ENCODE measurements at places on chromosomes 7 and 10. TPM values are rescaled to one million over a fixed set of nuclear protein-coding genes. Genes with fewer than 3 reads are reported as not detected.

CALHM3 gene
- 0.18 TPM for total RNA-seq

GPR37 gene
- total RNA-seq = 1.5 TPM

CDC14C gene
- not detected for total RNA-seq

TUBB8 gene
- not detected for total RNA-seq

TMEM236 gene
- total RNA-seq = 0.28 TPM

HTR7 gene
- total RNA-seq = 0.37 TPM

ASAH2B gene
- total RNA-seq = 1.8 TPM

Measured in pancreas (tissue), 10 donors.